SK-MEL-5 (cell line): ENCODE measurements at places on chromosomes 3 and 15. TPM values are rescaled to one million over a fixed set of nuclear protein-coding genes. Genes with fewer than 3 reads are reported as not detected.

DNA sequence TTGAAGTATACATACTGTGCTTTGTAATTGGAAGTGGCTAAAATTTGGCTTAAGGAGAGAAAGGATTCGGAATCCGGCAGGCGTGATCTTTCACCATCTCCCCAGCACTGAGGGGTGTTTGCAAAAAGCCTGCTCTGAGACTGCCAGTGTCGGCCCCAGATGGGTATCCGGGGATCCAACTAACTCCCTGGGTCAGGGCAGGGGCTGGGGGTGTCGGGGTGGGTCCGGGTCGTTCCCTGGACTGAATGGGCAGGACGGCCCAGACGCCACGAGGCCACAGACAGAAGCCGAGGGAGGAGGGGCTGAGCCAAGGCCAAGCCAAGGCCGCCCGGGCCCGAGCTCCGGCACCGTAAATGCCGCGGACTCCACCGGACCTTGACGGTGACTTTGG is 349 bp downstream of the PPIB start:
- DNase-seq, result no peak

The ARGFX gene
- not detected in 2 replicates for total RNA-seq

The KLF13 gene
- total RNA-seq, result 16.8 and 17.3 TPM in 2 replicates

DNA sequence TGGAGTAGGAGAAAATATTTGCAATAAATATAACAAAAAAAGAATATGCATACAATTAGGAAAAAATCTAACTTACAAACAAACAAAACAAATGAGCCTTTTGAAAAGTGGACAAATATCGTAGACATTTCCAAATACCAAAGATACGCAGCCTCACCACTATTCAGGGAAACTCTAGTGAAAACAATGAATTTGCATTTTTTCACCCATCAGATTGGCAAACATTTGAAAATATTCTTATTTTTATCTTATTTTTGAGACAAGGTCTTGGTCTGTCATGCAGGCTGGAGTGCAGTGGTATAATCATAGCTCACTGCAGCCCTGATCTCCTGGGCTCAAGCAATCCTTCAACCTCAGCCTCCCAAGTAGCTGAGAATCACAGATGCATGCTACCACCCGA is 15.5 kb downstream of the AP3S2 start:
- no peak for DNase-seq

DNA sequence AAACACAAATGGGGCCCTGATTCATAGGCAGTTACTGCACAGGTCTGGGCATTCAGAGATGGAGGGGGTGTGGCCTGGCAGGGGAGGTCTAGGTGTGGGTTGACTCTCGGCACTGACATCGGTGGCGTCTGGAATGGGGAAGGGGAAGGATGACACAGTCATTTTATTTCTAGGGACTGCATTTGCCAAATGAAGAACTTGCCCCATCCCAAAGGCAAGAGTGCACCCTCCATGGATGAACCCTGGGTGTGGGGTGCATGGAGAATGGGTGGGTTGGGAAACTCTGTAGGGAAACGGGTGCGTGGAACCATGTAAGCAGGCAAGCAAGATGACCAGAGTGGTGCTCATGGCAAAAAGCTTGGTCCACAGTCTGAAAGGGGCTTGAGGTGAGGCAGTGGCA is 24.5 kb downstream of the SLC6A20 start:
- DNase-seq, result no peak

- no peak for DNase-seq
Observed at GRCh38 chr3:70557976-70558375, 245.5 kb upstream of the MDFIC2 start.

The SERPINI1 gene
- 14.4 and 14.6 TPM in 2 replicates for total RNA-seq

The GPR62 gene
- not detected in 2 replicates for total RNA-seq

The ATP10A gene
- total RNA-seq, result 7.1 TPM in 2 replicates

DNA sequence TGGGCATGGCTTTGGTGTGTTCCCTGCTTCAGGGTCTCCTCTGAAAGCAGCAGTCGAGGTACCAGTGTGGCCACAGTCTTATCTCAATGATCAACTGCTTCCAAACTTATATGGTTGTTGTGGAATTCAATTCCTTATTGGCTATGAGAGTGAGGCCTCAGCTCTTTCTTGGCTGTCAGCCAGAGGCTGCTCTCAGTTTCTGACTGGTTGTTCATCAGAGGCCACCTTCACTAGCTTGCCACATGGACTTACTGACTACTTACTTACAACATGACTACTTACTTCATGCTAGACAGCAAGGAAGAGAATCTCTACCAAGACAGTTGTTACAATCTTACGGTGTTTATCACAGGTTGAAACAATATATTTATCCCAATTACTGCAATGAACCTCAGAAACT is 789.2 kb downstream of the DIPK2A start:
- no peak for DNase-seq

GRCh38 chr3:159634483-159634882 is 354.2 kb upstream of the IL12A start:
- no peak for DNase-seq

GRCh38 chr15:77497110-77497737 is 76.5 kb downstream of the HMG20A start:
- peak; percentile 69 for DNase-seq

DNA sequence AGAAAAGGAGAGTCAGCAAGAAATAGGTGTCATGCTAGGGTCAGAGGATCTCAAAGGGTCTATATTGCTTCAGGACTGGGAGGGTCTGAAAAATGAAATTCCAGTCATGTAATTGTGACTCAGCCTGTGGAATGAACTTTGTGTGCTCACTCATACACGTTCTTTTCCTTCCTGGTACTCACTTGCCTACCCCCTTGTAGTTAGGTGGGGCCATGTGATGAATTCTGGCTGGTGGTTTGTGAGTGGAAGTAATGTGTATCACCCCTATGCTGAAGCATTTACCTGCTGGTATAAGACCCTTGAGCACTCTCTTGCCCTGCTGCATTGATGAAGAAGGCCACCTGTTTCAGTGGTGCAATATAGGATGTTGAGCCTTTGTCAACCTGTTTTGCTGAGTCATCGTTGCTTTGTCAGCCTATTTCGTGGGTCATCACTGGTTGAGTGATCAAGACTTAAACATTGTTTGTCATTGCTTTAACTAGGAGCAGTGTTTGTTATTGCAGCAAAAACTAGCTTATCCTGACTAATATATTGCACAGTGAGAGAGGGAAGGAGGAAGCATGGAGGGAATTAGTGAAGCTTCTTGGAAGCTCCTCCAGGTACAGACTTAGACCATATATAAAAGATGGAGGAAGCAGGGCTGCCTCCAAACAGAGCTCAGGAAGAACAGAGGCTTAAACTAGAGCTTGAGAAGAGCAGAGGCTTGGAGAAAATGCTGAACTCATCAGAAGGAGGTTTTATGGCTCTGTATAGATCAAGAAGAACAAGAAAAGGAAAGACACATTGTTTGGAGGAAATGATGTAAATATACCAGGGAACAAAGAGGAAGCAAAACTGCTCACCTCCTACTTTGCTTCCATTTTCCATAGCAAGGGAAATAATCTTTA is 28.9 kb downstream of the TLNRD1 start:
- no peak for DNase-seq

The PYGO1 gene
- 11.8 TPM in 2 replicates for total RNA-seq

The UPK1B gene
- total RNA-seq, result not detected in 2 replicates

The SLC28A2 gene
- total RNA-seq, result not detected in 2 replicates

The FAM227B gene
- 2.6 and 3.2 TPM in 2 replicates for total RNA-seq

DNA sequence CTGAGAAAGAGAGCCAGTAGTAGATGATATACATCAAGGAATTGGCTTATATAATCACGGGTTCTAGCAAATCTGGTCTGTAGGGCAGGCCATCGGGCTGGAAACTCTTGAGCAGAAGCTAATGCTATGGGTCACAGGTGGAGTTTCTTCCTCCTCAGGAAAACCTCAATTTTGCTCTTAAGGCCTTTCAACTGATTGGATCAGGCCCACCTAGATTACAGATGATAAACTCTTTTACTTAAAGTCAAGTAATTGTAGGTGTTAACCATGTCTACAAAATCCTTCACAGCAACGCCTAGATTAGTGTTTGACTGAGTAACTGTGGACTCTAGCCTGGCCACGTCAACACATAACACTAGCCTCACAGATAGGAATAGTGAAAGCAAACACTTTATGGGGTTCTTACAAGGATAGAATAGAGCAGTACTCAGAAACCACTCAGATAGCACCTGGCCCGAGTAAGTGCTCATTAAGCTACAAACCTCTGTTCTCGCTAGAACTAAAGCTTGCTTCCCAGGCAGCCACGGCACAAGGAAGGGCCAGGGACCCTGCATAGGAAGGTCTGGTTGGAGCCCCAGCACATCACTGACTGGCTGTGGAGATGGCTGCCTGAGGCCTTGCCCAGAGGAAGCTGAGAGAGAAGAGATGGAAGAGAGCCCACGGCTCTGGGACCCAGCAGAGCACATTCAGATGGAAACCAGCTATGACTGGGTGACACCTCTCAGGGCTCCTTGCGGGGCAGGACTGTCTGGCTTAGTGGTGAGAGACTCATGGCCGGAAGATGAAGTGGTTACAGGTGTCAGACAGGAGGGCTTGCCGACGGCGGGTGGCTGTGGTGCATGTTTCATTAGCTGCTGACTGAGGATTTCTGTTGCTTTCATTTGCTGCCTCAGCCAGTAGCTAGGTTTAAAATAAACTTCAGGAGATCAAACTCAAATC is 202.5 kb upstream of the TLE3 start:
- DNase-seq, result no peak

DNA sequence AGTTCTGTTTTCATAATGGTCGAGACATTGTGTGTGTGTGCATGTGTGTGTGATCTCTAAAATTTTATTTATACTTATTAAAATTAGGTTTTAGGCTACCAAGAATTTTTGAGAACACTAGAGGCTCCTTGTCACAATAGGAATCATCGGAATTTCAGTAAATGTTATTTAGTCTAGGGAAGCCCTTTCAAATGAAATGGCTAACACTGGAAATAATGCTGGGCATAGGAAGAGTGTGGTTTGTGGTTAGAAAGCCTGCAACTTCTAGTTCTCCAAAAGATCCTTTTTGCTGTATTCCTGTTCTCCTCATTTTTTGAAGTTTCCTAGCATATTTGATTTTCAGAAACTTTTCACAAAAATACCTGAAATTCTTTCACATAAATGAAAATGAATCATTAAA is 92.5 kb upstream of the MBNL1 start:
- no peak for DNase-seq

DNA sequence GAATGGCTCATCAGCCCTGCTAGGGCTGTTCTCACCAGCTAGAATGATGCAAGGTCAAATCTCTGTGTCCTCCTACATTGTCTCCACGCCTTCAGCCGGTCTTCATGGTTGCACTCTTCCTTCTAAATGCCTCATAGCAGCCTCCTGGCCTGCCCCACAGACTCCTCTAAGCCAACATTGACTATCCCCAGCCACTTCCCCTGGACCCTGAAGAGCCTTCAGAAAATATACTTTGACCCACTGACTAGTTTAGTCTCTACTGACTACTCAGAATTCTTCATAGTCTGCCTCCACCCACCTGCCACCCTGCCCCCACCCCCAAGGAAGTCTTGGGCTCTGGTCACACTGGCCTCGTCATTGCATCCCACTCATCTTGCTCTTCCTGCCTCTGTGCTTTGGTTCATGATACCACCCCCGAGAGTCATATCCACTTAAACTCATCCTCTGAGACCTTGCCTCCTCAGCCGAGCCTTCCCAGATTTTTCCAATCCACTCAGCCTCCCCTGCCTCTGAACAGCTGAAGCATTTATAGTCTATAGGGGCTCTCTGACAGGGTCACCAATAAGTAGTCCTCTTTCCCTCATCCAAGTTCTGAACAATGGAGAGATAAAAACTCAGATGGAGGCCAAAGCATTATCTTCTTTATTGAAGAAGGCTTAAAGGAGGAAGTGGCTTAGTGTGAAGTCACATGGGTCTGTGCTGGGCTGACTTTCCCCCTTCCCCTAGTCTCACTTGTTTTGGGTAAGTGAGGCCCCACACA is 9.5 kb upstream of the DOCK3 start:
- no peak for DNase-seq

GRCh38 chr3:122004107-122004506 is 17.9 kb downstream of the ILDR1 start:
- no peak for DNase-seq

DNA sequence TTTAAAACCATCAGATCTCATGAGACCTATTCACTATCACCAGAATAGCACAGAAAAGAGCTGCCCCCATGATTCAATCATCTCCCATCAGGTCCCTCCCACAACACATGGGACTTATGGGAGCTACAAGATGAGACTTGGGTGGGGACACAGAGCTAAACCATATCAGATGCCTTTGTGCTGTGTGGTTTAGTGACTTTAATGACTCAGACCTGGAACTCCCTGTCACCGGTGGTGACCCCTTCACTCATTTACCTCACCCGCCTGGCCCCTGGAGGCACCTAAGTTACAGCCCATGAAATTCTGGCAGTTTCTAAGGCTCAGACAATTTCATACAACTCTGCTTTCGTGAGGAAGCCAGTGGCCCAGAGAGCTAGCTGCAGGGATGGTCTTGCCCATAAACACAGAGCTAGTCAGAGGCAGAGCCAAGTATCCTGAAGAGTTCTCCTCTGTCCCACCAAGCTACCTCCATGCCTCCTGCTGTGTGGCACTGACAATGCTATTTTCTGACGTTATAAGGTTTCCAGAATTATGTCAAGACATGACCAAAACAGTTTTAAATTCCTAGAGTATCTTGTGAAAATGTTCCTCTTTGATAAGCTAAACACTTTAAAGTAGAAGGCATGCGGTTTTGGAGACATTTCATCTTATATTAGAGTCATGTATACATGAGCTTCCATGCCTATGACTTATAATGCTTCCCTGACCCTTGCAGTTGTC is 231.1 kb upstream of the IL12A start:
- DNase-seq, result no peak

GRCh38 chr15:59887211-59887610 is 116.9 kb upstream of the FOXB1 start:
- DNase-seq, result no peak

The NPHP3 gene
- total RNA-seq, result 25.5 and 30.2 TPM in 2 replicates

- DNase-seq, result no peak
Observed at GRCh38 chr3:6521369-6522113, 339.4 kb upstream of the GRM7 start.

GRCh38 chr3:128714887-128715491 is 11.0 kb upstream of the RAB7A start:
- no peak for DNase-seq

DNA sequence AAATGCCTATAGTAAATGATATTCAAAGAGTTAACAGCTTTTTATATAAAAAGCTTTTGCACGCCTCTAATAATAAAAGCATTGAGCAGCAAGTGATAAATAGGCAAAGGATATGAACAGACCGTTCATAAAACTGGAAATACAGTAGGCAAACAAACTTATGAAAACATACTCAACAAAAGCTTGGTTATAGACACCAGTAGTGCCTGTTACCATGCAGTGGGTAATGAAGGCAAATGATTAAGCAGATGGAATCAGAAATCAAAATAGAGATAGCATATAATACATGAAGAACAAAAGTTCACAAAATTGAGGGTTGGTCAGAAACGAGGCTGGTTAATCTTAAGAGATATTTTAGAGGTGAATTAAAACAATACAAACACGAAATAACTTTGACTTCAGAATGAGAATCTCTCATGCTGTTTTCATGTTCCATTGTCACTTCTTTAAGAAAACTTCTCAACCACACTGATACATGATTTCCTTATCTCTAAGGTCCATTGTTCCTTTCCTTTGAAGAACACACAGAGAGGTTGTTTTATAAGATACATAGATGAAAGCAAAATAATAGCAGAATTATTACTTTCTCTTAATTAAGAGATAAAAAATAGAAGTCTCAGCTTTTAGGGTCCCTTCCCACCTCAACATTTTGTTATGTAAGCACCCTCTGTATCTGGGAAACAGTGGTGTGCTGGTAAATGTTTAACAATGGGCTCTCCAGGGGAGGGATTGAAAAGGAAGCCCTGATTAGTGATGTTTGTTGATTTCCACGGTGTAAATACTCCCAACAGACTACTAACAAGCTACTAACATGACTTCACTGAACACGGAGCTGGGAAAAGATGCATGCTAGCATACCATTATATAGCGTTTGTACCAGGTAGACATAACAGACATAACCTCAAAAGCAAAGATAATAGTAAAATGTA is 12.6 kb downstream of the RASGRP1 start:
- DNase-seq, result no peak
